ENCODE measurements at places on chromosomes 5 and 9. TPM values are rescaled to one million over a fixed set of nuclear protein-coding genes. Genes with fewer than 3 reads are reported as not detected.

CRB2 gene
- not detected for total RNA-seq

C8G gene
- total RNA-seq: 1.2 TPM

SLC26A2 gene
- total RNA-seq: 9.2 TPM

SPINK13 gene
- total RNA-seq: not detected

CXCL14 gene
- not detected for total RNA-seq

PLPP7 gene
- 0.13 TPM for total RNA-seq

FGD3 gene
- 143 TPM for total RNA-seq

LCP2 gene
- total RNA-seq: 316 TPM

PMPCA gene
- 56.2 TPM for total RNA-seq

RASGEF1C gene
- not detected for total RNA-seq

TTLL11 gene
- 2.9 TPM for total RNA-seq

GPR150 gene
- total RNA-seq: 1.6 TPM

KIAA0825 gene
- 1.4 TPM for total RNA-seq

EIF4EBP3 gene
- 15.4 TPM for total RNA-seq

GRIN3A gene
- total RNA-seq: not detected

MTREX gene
- 67.7 TPM for total RNA-seq

PCDHGB2 gene
- total RNA-seq: 0.12 TPM

MARVELD2 gene
- 0.46 TPM for total RNA-seq

PCDHGA12 gene
- total RNA-seq: not detected

PRR16 gene
- not detected for total RNA-seq

SH3RF2 gene
- not detected for total RNA-seq

ALDOB gene
- total RNA-seq: not detected

GRXCR2 gene
- not detected for total RNA-seq
